Pancreas (tissue), 10 donors: ENCODE measurements at places on chromosomes 7 and 10. TPM values are rescaled to one million over a fixed set of nuclear protein-coding genes. Genes with fewer than 3 reads are reported as not detected.

DNA sequence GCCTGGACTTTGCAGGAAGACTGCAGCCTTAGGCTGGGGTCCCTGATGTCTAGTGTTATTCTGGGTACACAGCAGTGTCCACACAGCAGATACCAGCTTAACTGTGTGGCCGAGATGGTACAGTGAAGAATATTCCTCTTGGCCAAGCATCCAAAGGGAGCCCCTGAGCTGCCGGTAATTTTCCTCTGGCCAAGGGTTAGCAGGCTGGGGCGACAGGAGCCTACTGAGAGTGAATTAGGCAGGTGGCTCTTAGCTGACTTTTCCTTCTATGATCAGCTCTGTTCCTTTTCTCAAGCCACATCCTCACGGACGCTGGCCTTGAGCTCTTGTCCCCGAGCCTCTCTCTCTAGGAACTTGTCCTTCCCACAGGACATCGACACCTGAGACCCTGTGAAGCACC is 29.8 kb downstream of the PRKAG2 start:
- DNase-seq, result no peak

DNA sequence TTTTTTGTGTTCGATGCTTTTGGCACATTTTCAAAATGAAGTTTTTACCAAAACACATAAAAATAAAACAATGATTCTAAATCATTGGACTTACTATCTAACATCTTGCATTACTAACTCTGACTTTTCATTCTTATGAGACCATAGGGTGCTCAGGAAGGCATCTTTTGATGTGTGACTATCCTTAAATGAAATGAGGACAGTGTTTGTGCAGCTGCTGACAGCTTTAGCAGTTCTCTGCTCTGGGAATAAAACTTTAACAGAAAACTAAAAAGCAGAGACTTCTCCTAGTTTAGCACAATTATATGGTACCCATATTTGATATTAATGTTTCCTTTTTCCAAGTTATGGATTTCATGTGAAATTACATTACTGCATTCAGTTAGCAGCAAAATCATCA is 471.6 kb downstream of the ARL4A start:
- no peak for DNase-seq

DNA sequence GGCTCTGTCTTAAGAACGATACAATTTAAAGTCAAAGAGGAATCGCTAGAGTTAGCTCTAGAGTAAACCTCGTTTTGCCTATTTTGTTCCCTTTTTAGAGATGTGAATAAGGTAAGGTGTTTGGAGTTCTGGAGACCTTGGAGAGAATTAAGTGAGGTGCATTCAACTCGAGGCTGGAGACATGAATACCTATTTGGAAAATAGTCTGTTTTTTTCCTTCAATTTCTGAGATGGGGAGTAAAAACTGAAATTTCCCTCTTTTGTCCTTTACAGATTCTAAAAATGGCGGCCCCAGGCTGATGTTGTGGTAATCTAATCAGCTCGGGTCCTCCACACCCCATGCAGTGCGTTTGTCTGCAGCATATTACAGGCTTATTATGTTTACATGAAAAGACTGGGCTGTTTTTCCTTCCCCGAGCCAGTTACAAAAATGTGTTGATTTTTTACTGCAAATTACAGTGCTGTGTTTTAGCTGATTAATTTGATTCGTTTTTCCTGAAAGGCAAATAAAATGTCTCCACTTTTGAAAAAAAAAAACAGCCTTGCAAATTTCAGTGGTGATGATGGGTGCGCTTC is 1.5 kb downstream of the KMT2E start:
- no peak for DNase-seq

GRCh38 chr7:30027065-30027456 is 559 bp upstream of the FKBP14 start:
- peak; percentile 44 for DNase-seq

DNA sequence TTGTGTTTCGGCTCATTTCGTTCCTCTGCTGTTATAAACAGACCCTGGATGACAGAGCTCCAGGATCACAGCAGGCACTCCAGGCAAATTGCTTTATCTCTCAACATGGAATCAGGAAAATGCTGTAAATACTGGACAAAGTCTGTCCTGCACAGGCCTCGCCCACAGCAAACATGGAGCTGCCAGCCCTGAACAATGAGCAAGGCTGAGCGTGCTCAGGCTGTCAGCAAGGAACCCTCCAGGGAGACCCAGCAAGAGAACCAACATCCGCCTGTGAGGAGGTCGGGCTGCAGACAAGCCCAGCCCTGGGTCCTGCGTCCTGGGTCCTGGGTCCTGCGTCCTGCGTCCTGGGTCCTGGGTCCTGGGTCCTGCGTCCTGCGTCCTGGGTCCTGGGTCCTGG is 180.8 kb downstream of the PTPRN2 start:
- no peak for DNase-seq

DNA sequence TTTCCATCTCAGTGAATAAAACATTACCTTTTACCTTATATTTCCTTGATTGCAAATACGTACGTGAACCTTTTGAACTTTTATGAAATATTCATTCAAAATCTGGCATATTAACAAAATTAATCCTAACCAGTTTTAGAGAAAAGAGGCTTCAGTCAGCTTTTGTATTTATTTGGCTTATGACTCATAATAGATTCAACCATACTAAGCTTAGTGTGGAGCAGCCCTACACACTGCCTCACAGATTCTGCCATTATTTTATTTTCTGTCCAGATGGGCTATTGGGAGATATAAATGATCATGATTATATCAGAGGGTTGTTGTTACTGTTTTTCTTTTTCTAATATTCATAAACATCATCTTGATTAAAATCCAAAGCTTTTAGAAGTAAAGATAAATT is 325.5 kb downstream of the GPR37 start:
- no peak for DNase-seq

DNA sequence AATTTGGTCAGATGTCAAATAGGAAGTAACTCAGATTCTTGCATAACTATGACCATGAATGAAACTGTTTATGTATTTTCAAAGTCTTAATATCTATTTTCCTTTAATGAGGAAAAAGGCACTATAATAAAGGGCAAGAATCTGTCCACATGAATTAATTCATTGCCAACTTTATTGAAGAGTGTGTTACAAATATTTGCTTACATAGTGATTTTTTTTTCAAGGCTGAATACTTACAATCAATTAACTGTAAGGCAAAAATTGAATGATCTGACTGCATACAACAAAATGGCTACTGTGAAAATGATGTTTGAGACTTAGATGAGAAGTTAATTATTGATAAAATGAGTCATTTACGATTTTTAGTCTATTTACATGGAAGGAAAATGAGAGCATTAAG is 475.0 kb downstream of the DNAJB9 start:
- DNase-seq, result no peak

DNA sequence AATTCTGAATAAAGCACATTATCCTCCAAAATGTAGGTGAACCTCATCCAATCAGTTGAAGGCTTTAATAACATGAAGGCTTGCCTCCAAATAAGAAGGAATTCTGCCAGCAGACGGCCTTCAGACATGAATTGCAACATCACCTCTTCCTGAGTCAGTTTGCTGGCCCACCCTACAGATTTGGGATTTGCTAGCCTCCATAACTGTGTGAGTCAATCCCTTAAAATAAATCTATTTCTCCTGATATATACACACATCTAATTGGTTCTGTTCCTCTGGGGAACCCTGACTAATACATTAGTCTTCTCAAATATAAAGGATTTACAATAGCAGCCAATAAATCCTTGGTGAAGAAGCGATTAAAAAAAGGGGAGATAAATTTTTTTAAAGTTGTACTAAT is 34.8 kb upstream of the OSBPL3 start:
- no peak for DNase-seq

DNA sequence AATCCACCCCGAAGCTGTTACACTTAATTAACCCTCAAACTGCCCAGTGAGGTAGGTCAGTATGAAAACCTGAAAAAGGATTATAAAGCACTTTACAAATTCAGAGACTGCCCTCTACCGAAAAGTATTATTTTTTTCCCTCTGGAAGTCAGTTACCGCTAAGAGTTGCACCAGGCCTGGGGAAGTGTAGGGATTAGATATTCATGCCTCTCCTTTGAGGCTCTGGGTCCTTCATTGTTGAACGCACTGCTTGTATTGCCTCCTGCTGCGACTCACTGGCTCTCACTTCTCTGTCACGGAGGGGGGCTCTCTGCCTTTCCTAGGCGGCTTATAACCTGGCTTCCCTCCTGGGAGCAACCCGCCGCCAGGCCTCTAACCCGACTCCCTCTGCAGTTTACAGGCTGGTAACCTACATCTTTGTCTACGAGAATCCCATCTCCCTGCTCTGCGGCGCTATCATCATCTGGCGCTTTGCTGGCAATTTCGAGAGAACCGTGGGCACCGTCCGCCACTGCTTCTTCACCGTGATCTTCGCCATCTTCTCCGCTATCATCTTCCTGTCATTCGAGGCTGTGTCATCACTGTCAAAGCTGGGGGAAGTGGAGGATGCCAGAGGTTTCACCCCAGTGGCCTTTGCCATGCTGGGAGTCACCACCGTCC is 2.7 kb downstream of the RHBDD2 start:
- DNase-seq, result no peak

- DNase-seq, result no peak
These were observed 27.4 kb upstream of the POU6F2 start for GRCh38 chr7:38950309-38950708.

DNA sequence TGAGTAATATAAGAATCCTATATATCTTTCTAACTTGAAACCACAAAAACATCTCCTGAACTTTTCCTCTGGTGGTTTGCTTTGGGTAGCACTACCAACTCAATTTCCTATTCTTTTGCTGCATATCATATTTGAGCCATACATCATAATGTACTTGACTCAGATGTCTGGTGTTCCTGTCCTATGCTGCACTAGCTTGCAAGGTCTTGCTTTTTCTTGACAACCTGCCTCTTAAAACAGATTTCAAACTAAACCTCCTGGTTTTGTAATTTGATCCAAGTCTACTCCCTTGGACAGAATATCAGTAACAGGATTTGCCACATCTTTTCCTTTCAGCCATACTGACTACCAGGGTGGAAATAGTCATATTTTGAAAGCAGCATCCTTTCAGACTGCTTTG is 520.3 kb upstream of the LRRTM3 start:
- no peak for DNase-seq

DNA sequence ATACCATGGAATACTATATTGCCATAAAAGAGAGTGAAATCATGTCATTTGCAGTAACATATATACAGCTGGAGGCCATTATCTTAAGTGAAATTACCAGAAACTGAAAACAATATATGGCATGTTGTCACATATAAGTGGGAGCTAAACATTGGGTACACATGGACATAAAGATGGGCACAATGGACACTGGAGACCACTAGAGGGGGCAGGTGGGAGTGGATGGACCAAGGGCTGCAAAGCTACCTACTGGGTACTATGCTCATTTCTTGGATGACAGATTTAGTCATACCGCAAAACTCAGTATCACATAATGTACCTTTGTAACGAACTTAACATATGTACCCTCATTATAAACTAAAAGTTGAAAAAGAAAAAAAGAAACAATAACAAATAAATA is 1167.6 kb downstream of the NXPH1 start:
- no peak for DNase-seq

- DNase-seq, result no peak
These were observed 325.6 kb downstream of the ZWINT start for GRCh38 chr10:56035489-56035888.

- no peak for DNase-seq
These were observed 227.7 kb upstream of the TEX47 start for GRCh38 chr7:89023206-89023605.

DNA sequence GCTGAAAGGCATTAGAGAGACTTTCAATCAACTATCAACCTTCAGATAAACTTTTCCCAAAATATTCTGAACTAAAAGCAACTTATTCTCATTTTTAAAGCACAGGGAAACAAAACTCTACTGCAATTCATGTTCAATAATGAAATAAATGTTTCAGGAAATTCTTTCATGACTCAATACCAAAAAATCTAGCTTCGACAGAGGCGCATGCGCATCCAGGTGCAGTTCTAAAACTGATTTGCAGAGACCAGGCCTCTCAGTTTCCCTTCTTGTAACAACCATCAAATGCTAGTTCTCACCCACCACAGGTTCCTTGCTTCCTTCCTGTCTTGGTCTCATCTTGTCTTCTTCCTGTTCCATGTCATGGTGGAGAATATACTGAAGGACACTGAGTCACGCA is 55.3 kb upstream of the NRBF2 start:
- no peak for DNase-seq

- DNase-seq, result no peak
These were observed 48.0 kb upstream of the MSRB2 start for GRCh38 chr10:23047201-23048050.

GRCh38 chr10:110372656-110373055 is 67.9 kb upstream of the SMNDC1 start:
- no peak for DNase-seq

- peak; percentile 45 for DNase-seq
These were observed 79.7 kb upstream of the FAM3C start for GRCh38 chr7:121475806-121476205.

DNA sequence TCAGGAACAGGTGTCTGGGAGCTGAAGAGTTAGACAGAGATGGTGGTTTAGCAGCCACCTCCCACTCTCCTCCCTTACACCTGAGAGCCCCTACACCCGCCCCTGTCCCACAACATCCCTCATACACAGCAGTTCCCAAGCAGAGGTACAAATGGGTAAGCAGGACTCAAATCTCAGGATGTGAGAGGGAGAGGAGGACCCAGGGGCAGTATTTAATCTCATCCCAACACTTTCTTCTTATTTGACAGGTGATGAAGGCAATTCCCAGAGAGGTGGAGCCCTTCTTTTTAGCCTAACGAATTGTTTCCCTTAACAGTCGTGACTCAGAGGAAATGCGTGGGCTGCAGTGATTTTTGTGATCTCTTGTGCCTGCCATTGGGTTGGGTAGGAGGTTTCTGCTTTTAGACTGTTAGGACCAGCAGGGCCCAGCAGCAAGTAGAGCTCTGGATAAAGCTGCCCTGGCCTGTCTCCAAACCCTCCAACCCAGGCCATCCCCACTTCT is 191.3 kb downstream of the HECW1 start:
- DNase-seq, result no peak

- DNase-seq, result no peak
These were observed 3.7 kb upstream of the ZFYVE27 start for GRCh38 chr10:97733256-97733655.

GRCh38 chr10:47183704-47184041 is 116.3 kb upstream of the GDF10 start:
- no peak for DNase-seq

DNA sequence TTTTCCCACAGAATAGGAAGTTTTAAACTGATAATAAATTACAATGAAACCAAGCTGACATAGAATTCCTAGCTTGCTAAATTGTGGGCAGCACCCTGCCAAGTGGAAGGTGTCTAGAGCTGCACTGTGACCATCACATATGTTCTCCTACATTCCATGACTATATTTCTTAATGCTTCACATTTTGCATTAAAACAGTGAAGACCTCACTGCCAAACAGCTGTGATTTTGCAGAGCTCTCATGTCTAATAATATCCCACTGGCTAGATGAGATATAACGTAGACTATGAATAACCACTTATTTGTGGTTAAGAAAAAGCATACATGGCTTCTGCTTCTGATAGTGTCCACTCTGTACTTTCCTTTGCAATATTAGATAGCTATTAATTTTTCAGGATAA is 228.3 kb upstream of the TEX47 start:
- DNase-seq, result no peak

Gene CDHR1
- 0.72 TPM for polyA plus RNA-seq

Gene ZNF282
- 14.5 TPM for polyA plus RNA-seq

Gene SGMS1
- polyA plus RNA-seq, result 7.4 TPM

Gene WEE2
- polyA plus RNA-seq, result not detected

Gene TRDMT1
- 2.0 TPM for polyA plus RNA-seq

Gene GBX1
- not detected for polyA plus RNA-seq

Gene DNAJC1
- 16.7 TPM for polyA plus RNA-seq

Gene DDX56
- 107 TPM for polyA plus RNA-seq

Gene SRGN
- polyA plus RNA-seq, result 13.2 TPM

Gene ODAD2
- not detected for polyA plus RNA-seq

Gene PNLIPRP2
- 1,594 TPM for polyA plus RNA-seq

Gene CYP3A4
- 5.4 TPM for polyA plus RNA-seq

Gene ACTL6B
- polyA plus RNA-seq, result 1.7 TPM

Gene TRIM50
- 21.5 TPM for polyA plus RNA-seq

Gene ANKRD7
- 1.2 TPM for polyA plus RNA-seq
